ENCODE measurements at places on chromosomes 3 and 15.
A peak's percentile ranks its signal among the peaks of the same experiment; 100 is the strongest.

- DNase-seq, result peak; percentile 59
Measured at GRCh38 chr3:181709537-181710279, 2.0 kb upstream of the SOX2 start.

- DNase-seq, result no peak
Measured at GRCh38 chr3:155007729-155008128, 72.4 kb upstream of the MME start.

- DNase-seq, result peak; percentile 19
Measured at GRCh38 chr3:132038198-132038825, 3.5 kb upstream of the CPNE4 start.

- DNase-seq, result no peak
Measured at GRCh38 chr15:29345549-29346525, 76.2 kb upstream of the NSMCE3 start.

DNA sequence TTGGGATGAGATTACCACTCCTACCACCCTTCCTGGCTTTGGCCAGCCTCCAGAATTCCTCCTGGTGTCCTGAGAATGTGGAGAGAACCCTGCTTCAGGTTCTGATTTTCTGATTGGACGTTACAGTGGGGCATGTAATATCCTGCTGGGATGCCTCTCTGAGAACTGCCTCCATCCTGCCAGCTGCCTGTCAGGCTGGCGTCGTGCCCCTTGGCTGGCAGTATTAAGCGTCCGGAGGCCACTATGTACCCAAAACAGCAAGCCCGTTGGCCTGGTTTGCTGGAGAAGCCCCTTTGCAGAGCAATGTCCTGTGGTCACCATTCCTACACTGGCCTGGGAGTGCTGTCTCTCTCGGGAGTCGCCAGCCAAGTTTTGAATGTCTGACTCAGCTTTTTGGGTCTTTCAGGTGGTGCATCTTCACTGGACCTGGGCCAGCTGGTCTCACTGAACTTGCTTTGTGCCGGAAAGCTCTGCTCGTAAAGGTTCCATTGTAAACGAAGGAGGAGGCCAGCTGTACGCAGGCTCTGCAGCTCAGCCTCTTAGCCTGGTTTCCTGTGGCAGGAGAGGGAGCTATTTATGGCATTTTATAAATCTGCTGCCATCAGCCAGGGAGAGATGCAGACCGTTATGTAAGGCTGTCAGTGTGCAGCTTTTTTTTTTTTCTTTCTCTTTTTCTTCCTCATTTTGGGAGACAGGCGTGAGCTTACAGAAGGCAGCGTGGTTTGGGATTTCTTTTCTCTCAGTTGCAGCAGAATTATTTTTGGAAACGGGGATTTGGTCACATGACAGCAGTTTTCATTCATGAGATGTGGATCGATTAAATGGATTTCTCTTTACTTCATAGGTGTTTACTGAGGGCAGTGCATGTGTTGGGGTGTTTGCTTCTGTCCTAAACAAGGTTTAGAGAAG, 19.0 kb upstream of the TRAK1 start:
- peak; percentile 64 for DNase-seq

DNA sequence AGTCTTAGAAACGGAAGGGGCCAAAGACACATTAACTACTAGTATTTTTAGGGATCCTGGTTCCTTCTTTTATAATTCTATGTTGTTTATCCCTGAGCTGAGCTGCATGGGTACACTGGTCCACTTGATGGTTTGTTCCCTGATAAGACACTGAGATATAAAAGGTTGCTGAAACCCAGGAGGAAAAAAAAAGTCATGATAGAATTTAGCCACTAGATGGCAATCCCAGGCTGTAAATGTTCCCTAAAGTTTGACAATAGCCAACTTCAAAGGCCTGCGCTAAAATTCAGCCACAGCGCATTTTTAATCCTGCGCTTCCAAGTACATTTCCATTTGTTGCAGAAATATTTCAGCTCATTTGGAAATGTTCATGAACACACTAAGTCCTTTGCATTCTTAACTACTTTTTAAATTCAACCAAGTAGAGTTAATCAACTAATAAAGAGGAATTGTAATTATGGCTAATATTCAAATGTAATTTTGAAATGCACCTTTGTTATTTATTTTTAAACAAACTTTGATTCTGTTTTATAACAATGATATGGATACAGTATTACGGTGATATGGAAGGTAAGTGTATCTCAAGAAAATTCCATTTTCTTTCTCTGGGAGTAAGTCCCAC, 249.3 kb upstream of the FEZF2 start:
- no peak for DNase-seq

GRCh38 chr3:49500732-49501609, 30.9 kb downstream of the DAG1 start:
- DNase-seq, result peak; percentile 76

GRCh38 chr15:75367913-75368688, at the start of gene MAN2C1:
TSS of gene MAN2C1 (minus strand) at chr15:75368607. CDS start at chr15:75368583, 24 bp downstream.
- DNase-seq, result peak; percentile 83

DNA sequence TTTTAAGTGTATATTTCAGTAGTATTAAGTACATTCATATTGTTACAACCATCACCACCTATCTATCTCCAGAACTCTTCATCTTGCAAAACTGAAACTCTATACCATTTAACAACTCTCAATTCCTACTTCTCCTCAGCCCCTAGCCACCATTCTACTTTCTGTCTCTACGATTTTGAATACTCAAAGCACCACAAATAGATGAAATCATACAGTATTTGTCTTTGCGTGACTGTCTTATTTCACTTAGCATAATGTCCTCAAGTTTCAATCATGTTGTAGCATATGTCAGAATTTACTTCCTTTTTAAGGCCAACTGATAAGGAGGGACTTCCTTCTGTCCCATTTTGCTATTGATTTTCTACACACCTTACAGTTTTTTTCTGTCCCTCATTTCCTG, 593.3 kb downstream of the FHIT start:
- no peak for DNase-seq

- DNase-seq, result no peak
Measured at GRCh38 chr15:87287156-87287555, 969.4 kb downstream of the NTRK3 start.

- no peak for DNase-seq
Measured at GRCh38 chr3:113270786-113271185, 59.4 kb downstream of the BOC start.

- DNase-seq, result no peak
Measured at GRCh38 chr3:40341671-40342070, 32.2 kb downstream of the EIF1B start.

GRCh38 chr15:74870436-74871215, 2.5 kb downstream of the SCAMP2 start:
- DNase-seq, result no peak

DNA sequence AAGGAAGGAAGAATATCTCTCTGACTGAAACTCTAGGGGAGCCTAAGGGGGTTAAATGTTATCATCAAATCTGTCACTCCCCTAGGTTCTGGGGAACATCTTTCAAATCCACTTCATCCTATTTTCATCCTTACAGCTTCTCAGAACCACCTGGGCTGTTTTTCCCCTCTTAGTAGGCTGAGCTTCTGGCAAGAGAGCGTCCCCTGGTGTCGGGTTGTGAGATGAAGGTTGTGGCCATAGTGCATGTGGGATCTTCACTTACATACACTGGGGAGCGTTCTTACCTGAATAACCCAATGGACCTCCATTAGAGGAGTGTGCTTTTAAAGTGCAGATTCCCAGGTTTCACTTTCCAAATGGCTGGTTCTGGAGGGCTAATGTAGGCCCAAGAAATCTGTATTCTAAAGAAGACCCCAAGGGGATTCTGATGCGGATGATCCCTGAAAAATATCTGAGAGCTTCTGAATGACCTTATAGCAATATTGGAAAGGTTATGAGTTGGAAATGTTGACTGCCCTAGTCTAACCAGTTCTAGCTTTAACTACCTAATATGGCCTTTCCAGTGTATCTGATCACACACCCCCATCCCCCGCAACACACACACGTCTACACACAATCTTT, 663.7 kb downstream of the AGBL1 start:
- DNase-seq, result peak; percentile 0
